ENCODE measurements at places on chromosomes 13 and 19.

DNA sequence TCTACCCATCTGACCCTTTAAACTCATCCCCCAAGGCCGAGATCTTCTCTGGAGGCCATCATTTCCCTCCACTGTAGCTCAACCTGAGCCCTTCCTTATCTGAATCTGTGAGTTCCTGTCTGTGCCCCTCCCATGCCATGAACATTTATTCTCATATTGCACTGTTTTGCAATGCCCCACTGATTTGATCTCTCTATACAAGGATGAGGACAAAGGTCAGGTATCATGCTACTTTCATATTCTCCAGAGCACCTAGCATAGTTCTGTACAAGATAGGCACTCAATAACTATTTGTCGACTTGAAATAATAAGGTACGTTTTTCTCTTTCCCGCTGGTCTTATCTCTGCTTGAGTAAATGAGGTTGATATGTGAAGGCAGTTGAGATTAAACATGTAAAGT is 135.5 kb downstream of the KLF5 start:
- no peak for DNase-seq

GRCh38 chr13:110334841-110335490 is 27.9 kb downstream of the COL4A2 start:
- no peak for DNase-seq

DNA sequence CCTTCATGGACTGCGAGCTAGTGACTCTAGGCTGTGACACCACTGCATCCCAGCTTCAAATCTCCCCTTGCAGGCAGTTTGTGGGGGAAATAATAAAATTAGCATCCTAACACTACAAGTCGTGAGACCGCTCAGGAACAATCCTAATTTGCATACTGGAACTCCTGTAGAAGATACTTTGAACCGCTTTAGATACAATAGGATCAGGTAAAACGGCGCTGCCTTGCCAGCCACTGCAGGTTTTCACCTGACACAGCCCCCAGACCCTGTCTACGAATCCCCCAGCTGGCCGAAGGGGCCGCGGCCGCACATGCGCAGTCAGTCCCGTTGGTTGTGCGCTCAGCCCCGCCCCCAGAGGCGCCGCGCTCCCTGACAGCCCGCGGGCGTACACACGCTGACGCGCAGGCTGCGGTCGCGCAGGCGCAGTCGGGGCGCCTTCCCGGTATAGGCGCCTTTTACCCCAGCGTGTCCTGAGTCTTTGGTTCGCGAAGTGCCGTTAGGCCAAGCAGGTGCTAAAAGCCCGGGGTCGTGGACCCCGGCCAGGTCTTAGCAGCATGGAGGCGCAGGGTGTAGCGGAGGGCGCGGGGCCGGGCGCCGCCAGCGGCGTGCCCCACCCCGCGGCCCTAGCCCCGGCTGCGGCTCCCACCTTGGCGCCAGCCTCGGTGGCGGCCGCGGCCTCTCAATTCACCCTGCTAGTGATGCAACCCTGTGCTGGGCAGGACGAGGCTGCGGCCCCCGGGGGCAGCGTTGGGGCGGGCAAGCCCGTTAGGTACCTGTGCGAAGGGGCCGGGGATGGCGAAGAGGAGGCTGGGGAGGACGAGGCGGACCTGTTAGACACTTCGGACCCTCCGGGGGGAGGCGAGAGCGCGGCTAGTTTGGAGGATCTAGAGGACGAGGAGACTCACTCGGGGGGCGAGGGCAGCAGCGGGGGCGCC is at the start of gene RFXAP:
Gene RFXAP, plus strand, starts transcription at position 419 of the 935 bp plus-strand sequence. Its CDS starts 136 bp downstream, at position 555.
- DNase-seq = peak; percentile 56

GRCh38 chr13:112688560-112689302 is 1.1 kb upstream of the ATP11A start:
- DNase-seq = no peak

DNA sequence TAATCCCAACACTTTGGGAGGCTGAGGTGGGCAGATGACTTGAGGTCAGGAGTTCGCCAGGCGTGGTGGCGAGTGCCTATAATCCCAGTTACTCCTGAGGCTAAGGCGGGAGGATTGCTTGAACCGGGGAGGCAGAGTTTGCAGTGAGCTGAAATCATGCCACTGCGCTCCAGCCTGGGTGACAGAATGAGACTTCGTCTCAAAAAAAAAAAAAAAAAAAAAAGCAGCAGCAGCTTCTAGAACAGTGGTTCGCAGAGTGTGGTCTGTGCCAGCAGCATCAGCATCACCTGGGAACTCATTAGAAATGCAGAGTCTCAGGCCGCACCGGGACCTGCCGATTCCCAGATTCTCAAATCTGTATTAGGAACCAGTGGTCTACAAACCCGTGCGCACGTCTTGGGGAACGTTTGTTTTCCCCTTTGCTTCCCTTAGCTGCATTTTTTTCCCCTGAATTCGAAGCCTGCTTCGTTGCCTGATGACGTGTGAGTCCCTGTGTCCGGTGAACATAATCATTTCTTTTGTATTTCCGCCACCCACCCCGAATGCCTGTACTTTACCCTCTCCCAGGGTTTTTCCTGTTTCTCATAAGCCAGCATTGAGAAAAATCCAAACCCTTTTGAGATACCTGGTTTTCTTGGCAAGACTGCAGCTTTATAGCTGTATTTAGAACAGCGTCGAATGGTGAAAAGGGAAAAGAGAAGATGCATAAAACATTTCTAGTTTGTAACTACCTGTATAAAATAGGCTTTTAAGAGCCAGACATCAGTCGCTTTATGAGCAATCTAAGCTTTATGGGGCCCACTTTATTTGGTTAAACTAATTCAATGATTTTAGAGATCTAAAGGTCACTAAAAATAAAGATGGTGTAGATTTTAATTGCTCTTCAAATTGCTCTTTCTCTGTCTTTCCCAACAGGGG is 49.8 kb downstream of the BICRA start:
- no peak for DNase-seq

DNA sequence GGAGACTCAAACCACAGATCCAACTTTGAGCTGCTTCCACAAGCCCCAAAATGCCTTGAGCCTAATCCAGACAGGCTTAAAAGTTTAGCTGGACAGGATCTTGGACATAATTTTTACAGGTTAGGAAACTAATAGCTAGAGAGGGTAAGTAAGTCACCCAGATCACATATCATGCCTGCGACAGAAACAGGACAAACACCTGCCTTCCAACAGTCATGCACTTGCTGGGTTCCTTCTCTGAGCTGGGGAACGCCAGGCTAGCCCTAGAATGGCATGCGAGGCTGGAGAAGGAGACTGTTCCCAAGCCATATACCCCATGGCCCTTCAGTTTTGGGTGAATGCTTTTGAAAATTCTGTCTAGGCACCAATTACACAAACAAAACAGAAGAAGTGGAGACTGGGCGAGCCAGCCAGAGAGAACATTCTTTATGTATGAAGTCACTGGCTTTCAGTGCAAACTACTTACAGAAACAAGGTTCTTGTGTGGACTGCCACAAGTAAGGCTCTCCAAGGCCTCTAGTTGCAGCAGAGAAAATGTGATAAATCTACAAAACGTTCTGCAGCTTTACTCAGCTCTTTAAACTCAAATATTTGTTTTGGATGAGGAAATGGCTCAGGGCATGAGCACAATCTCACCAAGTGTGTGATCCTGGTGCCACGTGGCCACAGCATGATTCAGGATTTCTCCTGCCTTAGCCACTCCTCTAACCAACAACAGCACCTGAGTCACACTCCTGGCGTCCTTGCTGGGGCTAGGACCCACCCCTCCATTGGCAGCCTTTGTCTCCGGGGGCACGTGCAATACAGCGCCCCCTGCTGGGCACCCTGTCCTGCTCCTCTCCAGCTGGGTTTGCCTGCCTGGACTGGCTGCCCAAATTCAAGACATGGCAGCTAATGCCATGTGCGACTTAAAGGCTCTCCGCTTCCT is 73.4 kb upstream of the UBL3 start:
- DNase-seq = no peak

DNA sequence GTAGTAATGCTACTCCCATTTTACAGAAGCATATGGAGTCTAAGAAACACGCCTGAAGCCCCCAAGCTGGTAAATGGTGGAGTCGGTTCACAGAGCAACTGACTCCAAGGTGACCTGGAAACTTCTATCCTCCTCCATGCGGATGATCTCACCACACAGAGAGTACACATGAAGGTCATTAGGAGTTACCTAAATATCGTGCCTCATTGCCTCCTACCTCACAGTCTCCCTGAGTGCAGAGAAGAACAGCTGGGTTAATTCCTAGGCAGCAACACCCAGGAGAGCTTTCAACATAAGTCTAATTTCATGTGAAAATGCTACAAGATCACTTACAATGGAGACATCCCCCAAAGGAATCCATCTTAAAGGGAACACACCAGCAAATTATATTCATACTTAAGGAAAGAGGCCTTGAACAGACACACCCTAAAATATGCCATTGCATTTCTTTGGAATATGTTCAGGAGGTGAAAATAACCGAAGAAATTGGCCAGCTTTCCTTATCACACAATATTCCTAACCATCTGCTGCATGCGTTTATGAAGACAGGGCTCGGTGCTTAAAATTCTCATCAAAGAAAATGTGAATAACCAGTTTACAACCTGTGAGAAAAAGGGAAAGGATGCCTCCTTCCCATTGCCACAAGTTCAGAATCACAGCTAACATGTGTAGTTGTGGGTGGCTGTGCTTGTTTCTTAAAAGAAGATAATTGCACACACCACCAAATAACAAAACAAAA is 203.6 kb upstream of the NBEA start:
- DNase-seq = no peak

GRCh38 chr19:51139299-51140014 is 2.6 kb upstream of the SIGLEC7 start:
- no peak for DNase-seq

DNA sequence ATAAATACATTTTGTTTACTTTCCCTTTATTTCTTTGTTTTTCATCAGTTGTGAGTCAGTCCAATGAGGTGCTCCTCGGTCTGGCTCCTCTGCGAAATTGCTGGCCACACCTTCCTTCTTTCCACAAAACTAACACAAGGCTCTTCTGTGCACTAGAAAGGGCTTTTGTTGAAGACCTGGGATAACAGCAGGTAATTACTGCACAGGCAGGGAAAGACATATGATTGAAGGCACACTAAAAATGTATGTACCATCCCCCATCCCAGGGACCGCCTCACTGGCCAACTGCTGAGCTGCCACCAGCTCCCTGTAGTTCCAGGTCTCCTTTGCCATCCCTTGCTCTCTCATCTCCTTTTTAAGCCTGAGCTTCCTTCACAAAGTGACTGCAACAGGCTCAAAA is 180.5 kb downstream of the EFNB2 start:
- no peak for DNase-seq

DNA sequence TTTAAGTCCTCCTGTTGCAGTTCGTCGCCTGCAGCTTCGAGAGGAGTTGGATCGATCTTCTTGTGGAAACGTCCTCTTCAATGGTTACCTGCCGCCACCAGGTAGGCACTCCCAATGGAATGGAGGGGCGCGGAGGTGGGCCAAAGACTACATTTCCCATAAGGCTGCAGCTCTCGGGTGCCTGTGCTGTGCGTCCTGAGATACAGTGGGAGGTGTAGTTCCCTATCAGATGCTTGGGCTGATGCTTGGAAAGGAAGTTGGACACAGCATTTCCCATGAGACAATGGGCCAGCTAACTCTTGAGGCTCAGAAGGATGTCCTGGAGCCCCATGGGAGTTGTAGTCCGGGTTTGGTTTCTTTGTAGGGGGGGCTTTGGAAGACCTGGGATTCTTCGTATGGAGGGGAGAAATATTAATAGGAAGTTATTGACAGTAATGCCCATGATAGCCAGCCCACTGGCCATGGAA is 1.8 kb downstream of the SHKBP1 start:
- DNase-seq = no peak

DNA sequence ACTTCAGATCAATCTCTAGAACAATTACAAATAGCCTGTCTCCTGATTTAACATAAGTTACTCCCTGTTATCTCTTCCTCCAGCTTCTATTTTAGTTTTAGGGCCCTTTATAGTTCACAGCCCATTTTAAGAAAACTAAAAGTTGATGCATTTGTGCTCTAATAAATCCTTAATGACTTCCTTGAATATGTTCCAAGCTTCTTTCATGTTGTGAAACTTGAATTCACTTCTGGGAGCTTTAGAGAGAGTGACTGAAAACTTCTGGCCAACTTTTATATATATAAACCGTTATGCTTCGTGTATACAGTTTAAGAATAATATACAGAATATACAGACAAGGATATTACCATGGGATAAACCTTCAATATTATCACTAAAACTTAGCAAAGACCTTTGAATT is 366.8 kb downstream of the TBC1D4 start:
- no peak for DNase-seq

- DNase-seq = no peak
Observed at GRCh38 chr19:43105496-43105895, 23.0 kb upstream of the PSG2 start.

GRCh38 chr19:30900051-30900450 is 449.2 kb downstream of the TSHZ3 start:
- DNase-seq = no peak

DNA sequence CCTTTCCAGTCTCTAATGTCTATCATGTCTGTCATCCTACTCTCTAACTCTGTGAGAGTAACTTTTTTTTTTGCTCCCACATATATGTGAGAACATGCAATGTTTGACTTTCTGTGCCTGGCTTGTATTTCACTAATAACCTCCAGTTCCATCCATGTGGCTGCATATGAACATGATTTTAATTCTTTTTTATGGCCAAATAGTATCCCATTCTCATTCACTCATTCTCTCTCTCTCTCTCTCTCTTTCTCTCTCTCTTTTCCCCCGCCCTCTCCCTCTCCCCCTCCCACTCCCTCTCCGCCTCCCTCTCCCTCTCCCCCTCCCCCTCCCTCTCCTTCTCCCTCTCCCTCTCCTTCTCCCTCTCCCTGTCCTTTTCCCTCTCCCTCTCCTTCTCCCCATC is 52.0 kb downstream of the DNAJC3 start:
- DNase-seq = no peak

DNA sequence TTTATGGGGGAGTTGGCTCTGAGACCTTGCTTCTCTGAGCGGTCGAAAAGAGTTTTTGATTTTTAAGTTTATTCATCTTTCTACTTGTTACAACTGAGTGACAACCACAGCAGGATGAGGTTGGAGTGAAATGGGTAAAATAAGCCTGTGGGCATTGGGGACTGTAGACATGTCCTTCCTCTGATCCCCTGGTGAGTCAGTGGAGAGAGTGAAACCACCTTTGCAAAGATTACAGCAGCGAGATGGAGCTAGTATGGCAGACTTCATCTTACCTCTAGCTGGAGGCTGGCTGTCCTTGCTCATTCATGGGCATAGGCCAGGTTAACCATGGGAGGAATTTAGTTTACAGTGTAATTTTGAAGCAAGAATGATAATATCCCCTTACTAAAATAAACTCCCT is 30.9 kb upstream of the PSG9 start:
- DNase-seq = no peak
